ENCODE measurements at places on chromosomes 6 and 20.

GRCh38 chr6:138571181-138571580 is 71.9 kb upstream of the NHSL1 start:
- DNase-seq: no peak

GRCh38 chr20:45953672-45954071 is 18.3 kb downstream of the ZNF335 start:
- no peak for DNase-seq

GRCh38 chr6:48200869-48201390 is 89.9 kb upstream of the PTCHD4 start:
- DNase-seq: no peak

- DNase-seq: no peak
Measured at GRCh38 chr6:144314003-144314485, 28.9 kb downstream of the UTRN start.

- DNase-seq: peak; percentile 57
Measured at GRCh38 chr6:99746261-99746895, 139.7 kb downstream of the PRDM13 start.

- no peak for DNase-seq
Measured at GRCh38 chr6:74731204-74731603, 474.6 kb downstream of the COL12A1 start.

GRCh38 chr6:2158596-2159271 is 86.7 kb downstream of the GMDS start:
- no peak for DNase-seq

GRCh38 chr6:7241160-7241559 is 71.8 kb downstream of the SSR1 start:
- no peak for DNase-seq

- peak; percentile 2 for DNase-seq
Measured at GRCh38 chr20:18225632-18226031, 62.7 kb upstream of the ZNF133 start.

GRCh38 chr20:32018269-32019155 is 8.3 kb downstream of the CCM2L start:
- no peak for DNase-seq
